ENCODE measurements at places on chromosomes 3 and 15.

DNA sequence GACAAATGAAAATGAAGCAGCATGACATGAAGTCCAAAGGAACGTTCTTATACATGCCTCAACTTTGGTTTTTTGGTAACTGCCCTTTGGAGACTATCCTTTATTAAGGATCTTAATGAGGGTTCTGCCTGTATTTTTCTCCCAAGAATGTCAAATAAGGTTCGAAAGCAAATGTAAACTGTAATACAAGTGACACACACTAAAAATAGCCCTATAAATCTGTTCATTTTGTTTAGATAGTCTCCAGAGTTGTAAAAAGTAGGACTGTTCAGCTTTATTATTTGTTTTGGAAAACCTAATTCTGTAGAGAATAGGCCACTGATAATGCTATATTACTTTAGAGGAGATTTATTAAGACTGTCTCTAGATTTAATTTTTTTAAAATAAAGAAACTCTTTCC lies 80.5 kb upstream of the CDIN1 start:
- DNase-seq, result no peak

- no peak for DNase-seq
Observed at GRCh38 chr3:183349421-183350157, 78.8 kb downstream of the MCF2L2 start.

- DNase-seq, result no peak
Observed at GRCh38 chr3:183296944-183297343, 43.9 kb downstream of the B3GNT5 start.

- DNase-seq, result no peak
Observed at GRCh38 chr3:101072300-101072699, 79.1 kb upstream of the ABI3BP start.

DNA sequence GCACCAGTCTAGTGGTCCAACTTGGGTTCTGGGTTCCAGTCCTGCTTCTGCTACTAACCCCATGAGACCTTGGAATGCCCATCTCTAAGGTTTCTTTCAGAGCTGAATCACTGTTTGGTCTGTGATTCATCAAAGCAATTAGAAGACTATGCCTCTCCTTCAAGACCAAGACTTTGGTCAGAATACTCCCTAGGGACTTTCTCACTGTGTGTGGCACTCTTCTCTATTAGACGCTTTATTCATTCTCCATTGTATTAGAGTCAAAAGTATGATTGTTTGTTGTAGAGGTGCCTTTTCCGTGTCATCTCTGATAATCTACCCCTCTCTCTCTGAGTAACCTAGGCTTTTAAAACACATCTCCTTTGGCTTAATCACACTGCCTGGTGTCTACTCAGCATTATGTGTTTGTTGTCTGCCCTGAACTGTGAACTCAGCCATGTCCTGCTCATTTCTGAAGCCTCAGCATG lies 90.5 kb downstream of the LPP start:
- DNase-seq, result no peak

DNA sequence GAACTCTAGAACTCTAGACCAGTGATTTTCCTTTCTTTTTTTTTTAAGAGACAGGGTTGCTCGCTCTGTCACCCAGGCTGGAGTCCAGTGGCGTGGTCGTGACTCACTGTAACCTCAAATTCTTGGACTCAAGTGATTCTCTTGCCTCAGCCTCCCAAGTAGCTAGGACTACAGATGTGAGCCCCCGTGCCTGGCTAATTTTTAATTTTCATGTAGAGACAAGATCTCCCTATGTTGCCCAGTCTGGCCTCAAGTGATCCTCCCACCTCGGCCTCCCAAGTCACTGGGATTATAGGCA lies 359.6 kb downstream of the SHQ1 start:
- DNase-seq, result no peak

GRCh38 chr15:83380682-83381081 lies 66.5 kb upstream of the SH3GL3 start:
- DNase-seq, result no peak

GRCh38 chr15:40252438-40253166 lies 13.7 kb downstream of the PAK6 start:
- peak; percentile 64 for DNase-seq

GRCh38 chr3:47877290-47877689 lies 74.4 kb downstream of the DHX30 start:
- DNase-seq, result no peak

DNA sequence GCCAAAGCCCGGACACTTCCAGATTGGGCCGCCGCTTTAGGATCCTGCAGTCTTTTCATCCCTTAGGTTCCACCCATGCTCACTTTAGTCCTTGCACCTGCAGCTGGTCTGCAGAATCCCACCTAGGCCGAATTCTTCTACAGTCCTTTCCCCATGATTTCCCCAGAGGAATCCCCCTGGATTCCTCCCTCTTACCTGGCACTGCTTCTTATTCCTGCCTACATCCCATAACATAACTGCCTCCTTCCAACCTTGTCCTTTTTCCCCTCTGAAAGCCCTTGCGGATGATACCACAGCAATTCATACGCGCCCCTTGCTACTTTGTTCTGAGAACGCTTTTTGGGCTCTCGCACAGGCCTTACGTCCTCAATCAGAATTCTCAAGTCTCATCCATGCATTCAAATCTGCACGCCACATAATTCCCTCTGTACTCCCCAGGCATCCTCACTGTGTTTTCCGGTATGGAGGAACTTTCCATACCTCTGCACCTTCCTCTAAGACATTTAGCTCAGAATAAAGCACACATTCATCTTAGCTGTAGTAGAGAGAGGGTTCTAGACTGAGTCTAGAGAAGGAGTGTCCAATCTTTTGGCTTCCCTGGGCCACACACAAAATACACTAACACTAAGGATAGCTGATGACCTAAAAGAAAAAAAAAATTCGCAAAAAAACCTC lies 619 bp downstream of the EIF2AK4 start:
- DNase-seq, result no peak

DNA sequence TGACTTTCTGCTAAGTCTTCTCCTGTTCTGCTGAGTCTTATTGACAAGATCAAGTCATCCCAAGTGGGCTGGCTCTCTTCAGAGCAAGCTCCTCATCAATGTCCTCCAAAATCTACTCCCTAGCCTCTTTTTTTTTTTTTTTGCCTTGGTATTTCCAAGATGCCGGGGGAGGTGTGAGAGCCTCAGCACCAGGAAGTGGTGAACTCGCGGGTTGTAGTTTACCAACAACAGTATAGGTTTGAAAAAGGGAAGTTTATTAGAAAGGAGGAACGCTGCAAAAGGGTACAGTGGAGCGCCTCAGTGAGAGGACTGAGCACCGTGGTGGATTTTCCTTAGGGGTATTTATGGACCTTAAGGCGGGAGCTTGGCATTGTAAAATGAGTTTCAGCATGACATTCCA lies 94.3 kb upstream of the SGO1 start:
- no peak for DNase-seq

DNA sequence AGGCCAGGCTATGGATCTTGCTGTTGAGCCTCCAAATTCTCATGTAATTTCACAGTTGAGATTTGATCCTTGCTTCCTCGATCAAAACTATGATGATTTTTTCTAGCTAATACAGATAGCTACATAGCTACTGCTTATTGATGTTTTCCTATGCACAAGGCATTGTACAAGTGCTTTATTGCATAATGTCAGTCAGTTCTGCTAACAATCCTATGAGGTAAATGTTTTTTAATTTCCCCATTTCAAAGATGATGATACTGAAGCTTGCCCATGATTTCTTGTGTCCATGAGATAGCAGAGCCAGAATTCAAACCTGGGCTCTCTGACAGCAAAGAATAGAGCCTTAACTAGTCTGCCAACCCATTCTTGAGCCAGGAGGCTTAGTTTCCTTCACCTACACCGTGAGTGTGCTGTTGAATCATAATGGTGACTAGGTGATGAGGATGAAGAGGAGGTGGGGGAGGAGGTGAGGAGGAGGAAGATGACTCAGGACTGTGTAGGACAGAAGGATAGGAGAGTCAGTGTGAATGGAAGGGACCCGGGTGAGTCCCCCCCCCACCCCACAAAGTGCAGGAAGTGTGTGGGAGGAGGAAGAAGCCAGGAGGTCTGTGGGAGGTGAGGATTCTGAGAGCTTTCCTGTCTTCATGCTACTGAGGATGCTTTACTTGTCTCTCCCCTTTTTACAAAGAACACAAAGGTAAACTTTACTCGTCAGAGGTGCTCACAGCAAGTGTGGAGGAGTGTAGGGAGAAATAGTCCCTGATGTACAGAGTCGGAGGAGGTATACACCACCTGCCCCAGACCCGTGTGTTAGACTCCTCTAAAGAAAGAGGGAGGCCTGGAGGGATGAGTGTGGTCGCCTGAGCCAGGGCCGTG lies 3.6 kb downstream of the TAGLN3 start:
- no peak for DNase-seq

DNA sequence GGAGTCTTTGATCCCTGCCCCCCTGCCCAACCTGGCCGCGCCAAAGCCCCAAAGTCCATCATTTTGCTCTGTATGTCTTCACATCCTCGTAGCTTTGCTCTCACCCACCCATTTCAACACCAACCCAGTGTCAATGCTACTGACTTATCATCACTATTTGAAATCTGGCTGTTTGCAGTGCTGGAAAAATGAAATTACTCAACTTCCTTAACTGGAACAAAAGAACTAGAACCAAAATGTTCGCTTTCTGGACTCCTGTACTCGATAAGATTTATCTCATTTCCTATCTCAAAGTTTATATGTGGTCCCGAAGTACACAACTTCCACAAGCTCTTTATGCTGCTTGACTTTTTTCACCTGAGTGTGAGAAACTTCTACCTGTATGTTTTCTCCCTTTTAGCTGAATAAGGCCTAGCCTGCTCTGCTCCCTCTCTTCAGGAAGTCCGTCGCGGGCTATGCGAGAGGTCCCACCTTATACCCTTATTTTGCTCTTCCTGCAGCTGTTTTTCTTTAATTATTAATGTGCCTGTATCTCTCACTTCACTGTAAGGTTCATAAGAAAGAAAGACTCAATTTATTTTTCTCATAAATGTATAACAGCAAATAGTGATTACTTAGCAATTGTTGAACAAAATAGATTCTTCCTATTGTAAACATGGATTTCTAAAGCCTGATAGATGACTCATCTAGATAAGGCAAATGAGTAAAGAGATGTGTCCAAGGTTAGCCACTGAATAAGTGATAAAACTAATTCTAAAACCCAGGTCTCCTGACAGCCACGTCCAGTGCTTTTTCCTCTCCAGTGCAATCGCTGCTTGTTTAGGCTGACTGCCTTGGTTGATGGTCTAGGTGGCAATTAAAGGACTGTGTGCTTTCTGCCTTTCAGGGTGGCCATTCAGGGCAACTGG lies 464.1 kb upstream of the TPRG1 start:
- DNase-seq, result no peak

- no peak for DNase-seq
Observed at GRCh38 chr15:82533801-82534200, 6.5 kb downstream of the RPS17 start.
